ENCODE measurements at places on chromosomes 7 and 10.

- DNase-seq, result no peak
These were observed 21.2 kb downstream of the CEP41 start for GRCh38 chr7:130419658-130420057.

DNA sequence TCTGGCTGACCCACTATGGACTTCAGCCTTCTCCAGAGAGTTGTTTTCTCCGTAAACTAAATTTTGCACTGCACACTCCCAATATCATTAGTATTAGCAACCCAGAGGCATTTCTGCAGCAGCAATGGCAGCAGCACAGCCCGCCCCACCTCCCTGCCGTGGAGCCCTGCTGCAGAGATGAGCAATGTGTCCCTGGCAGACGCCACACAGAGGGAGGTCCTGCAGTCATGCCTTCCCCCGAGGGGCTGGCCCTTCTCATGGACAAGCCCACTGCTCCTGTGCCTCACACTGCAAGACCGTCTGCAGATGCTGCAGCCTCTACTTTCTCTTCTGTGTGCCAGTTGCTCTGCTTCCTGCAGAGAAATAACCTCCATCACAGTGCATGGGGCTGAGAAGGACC lies 393.4 kb upstream of the MKI67 start:
- no peak for DNase-seq

- DNase-seq, result no peak
These were observed 165.6 kb downstream of the TPK1 start for GRCh38 chr7:144670218-144670617.

- no peak for DNase-seq
These were observed 7.7 kb downstream of the PIK3CG start for GRCh38 chr7:106872763-106873162.

DNA sequence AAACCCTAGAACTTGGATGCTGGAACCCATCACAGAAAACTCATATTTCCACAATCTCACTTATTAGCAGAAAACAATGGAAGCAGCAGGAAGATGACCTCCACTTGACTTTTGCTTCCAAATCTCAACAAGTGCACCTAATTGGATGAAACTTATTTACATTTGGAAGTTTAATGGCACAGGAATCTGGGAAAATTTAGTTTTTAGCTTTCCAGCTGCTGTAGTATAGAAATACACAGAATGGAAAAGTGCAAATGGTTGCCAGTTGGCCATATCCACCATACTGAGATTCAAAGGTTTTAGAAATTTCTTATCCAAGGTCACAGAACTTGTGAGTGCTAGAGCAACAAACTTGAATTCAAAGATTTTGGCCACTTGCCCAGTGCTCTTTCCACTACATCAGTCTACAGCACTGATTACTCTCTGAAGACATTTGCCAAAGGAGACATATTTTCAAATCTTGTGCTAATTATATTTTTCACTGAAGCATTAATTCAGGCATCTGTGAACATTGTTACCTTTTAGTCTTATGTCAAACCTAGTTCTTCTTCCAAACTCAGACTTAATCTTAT lies 9.3 kb upstream of the AHR start:
- no peak for DNase-seq

All from neural crest cell (in vitro differentiated cells).